Lung (tissue), 17 donors: ENCODE measurements at places on chromosomes 7 and 10.

- peak; percentile 86 for DNase-seq
These were observed 31.2 kb downstream of the GSTO2 start for GRCh38 chr10:104300002-104300735.

DNA sequence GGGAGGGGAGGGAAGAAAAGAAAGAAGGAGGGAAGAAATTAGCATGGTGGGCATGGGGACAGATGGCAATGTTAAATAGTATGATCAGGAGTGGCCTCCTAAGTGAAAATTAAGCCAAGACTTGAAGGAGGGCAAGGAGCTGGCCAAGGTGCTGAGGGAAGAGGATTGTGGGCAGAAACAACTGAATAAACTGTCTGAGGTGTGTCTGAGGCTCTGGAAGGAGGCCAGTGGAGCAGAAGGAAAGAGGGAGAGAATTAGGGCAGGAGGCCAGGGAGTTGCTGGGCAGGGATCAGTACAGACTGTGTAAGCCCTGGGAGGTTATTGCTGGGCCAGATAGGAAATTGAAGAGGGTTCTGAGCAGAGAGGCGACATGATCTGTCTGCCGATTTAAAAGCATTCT is 40.6 kb upstream of the VKORC1L1 start:
- peak; percentile 72 for DNase-seq

- DNase-seq, result no peak
These were observed 180.0 kb downstream of the BTAF1 start for GRCh38 chr10:92103376-92104090.

- no peak for DNase-seq
These were observed 69.0 kb downstream of the SEC61G start for GRCh38 chr7:54690050-54690443.

- no peak for DNase-seq
These were observed 72.0 kb downstream of the GFRA1 start for GRCh38 chr10:116201011-116201410.

- DNase-seq, result no peak
These were observed 11.8 kb downstream of the MET start for GRCh38 chr7:116683786-116684185.

- no peak for DNase-seq
These were observed 783.2 kb upstream of the LRRN3 start for GRCh38 chr7:110307776-110308175.

DNA sequence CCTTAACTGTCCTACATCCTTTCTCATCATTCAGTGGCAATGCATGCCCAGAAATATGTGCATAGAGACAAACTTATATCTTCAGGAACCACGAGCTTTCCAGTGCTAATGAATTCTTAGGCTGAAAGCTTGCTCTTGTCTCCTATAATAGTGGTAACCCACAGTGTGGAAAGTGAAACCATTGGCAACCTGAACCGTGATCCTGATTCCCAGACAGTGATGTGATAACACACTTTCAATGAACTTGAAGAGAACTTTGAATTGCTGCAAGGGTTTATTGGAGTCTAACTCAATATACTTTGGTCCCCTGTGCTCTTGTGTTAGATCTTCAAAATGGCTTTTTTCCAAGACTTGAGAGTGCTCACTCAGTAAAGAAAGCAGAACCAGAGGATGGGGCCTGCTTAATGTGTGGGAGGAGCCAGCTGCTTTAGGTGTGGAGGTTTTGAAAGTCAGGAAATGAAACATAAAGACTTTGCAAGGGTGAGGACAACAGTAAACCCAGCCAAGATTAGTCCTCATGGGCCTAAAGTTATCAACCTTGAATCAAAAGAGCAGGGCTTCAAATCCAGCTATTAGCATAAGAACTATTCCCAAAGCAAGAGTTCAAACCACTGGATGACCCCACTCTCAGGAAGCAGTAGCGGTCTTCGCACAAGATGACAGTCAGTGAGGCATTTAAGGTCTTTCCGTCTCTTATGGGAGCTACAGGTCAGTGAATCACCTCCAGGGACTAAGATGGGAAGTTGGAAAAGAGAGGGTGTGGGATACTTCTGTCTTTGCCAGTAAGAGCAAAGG is 332.4 kb upstream of the NRP1 start:
- DNase-seq, result no peak

DNA sequence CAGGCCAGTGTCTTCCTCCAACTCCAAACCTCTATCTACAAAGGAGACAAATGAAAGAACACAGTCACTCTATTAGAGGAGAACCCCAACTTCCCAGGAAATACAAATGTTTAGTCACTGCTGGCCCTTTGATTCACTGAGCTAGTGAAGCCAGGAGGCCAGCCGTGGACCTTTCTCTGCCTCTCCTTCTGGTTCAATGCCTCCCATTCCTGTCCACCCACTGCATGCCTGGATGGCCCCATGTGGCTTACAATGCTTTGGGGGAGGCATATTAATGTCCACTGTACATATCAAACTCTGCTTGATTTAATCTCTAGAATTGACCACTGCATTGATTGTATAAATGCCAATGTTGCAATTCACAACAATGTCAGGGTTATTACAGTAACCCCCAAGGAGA is 687.3 kb downstream of the KCNMA1 start:
- no peak for DNase-seq

DNA sequence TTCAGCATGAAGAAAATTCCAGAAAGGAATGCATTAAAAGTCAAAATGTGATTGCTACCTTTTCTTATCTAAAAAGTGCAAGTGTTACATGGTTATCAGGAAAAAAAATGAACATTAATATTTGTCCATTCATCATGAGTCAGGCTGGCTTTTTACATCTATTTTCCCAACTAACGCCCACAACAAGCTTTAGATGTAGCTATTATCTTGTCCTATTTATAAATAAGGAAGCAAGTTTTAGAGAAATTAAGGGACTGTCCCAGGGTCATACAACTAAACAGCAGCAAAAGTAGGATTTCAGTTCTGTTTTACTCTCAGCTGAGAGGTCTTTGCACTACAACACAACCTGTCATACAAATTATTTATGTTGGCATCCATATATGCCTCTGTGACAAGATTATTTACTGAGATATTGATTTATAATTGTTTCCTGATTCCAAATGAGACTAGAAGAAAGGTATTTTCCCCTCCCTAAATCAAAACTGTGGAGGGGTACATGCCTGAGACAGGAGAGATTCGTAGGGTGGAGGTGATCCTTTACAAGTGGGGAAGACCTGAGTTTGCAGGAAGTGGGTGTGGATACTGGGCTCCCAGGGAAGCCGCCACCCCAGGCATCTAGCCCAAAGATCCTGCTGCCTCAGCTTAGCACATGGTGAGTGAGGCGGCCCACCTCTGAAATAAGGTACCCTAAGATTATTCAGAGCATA is 57.2 kb upstream of the ARID5B start:
- DNase-seq, result no peak

- peak; percentile 31 for DNase-seq
These were observed 157.4 kb upstream of the TBX20 start for GRCh38 chr7:35411331-35411730.
